ENCODE measurements at places on chromosomes 1 and 21.

DNA sequence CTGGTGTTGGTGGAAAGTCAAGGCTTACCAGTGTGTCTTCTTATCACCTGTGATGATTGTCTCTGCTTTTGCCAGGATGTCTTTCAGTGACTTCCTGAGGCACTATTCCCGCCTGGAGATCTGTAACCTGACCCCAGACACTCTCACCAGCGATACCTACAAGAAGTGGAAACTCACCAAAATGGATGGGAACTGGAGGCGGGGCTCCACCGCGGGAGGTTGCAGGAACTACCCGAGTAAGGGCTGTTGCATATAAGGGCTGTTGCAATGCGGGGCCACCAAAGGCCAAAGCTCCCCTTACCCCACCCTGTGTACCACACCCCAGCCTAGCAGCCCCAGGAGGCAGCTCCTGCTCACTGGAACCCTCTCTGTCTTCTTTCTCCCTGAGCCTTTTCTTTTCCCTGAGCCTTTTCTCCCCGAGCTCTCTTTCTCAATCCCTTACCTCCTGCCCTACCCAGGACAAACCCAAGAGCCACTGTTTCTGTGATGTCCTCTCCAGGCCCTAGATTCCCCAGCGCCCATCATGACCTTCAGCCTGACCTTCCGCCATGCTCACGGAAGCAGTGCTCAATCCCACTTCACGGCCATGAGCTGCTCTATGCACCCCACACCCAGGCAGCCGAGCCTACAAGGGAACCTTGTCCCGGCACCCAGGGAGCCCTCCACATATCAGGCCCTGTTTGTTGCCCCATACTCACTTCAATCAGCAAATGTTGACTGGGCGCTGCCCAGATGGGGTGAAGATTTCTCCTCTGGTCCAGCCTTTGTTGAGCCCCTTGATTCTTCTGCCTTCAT, 40.6 kb downstream of the CAPN2 start:
- DNase-seq = no peak

GRCh38 chr1:197544130-197544529, 231.2 kb downstream of the DENND1B start:
- DNase-seq = no peak

DNA sequence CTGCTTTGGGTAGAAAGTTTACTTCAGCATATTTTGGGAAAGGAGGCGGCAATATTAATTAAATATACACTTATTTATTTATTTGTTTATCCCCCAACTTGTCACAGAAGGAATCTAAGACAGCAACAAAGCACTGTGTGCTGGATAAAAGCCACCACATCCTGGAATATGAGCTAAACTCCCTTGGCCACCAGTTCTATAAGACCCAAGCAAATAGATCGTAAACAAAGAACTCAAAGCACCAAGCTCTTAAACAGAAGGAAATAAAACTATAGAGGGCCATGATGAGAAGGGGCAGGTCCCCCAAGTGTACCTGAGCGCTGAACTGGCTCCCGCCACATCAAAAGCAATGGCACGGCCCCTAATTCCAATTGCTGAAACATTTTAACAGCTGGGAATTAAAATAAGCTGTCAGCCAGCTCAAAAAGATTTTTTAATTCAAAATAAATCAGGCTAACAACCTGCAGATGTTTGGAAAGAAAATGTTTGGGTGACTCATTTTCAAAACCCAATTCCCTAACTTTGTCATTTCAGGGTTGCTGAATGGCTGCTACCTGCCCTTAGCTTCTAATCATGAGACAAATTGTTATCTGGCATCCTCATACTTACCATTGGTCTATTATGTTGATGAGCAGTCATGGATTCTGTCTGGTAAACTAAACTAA, 127.1 kb downstream of the SLC30A10 start:
- DNase-seq = no peak

- peak; percentile 66 for DNase-seq
Measured at GRCh38 chr1:220880726-220881506, 1.7 kb downstream of the HLX start.

Data from CD4-positive, alpha-beta T cell treated with Interferon gamma for 1 hour (primary cell).